ENCODE measurements at places on chromosomes 16 and 17.

- no peak for DNase-seq
Observed at GRCh38 chr17:57133486-57133885, 48.4 kb downstream of the AKAP1 start.

DNA sequence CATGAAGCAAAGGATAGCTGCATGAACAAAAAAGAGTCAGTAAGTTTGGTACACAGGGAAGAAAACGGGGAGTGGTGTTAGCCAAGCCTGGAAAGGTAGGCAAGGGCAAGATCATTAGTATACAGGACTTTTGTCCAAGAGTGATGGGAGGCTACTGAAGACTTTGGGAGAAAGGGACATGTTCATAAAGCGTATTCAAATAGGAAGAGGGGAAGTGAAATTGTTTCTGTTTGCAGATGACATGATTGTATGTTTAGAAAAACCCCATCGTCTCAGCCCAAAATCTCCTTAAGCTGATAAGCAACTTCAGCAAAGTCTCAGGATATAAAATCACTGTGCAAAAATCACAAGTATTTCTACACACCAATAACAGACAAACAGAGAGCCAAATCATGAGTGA lies 19.4 kb downstream of the CDYL2 start:
- DNase-seq = no peak

DNA sequence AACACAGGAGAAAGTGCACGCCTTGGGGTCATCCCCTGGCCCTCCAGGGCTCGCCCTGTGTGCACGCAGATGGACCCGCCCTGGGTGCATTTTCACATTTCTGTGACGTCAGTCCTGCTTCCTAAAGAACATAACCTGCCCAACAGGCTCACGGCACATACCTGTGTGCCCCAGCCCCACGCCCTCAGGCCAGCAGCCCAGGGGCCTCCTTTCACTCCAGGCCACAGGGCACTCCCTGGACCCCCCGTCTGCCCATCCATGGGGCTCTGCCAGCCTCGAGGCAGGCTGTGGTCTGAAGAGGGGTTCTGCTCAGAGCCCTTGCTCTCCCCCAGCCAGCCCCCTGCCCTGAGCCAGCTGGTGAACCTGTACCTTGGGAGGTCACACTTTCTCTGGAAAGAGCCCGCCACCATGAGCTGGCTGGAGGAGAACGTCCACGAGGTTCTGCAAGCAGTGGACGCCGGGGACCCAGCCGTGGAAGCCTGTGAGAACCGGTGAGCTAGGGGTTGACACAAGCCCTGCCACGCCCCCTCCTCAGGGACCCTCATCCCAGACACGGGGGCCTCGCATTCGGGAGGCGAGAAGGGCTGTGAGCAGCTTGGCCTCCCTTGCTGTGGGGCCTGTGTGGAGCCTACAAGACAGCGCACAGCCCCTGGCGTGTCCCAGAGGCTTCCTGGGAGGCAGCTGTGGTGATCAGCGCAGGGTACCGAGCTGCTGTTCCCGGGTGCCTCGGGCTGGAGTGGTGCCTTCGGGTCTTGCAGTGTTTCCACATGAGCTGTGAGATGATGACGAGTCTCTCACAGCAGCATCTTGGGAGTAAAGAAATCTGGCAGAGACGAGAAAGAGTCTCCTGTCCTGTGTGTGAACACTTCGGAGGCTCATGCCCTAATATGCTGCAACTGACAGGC lies 13.8 kb upstream of the MC1R start:
- DNase-seq = no peak

DNA sequence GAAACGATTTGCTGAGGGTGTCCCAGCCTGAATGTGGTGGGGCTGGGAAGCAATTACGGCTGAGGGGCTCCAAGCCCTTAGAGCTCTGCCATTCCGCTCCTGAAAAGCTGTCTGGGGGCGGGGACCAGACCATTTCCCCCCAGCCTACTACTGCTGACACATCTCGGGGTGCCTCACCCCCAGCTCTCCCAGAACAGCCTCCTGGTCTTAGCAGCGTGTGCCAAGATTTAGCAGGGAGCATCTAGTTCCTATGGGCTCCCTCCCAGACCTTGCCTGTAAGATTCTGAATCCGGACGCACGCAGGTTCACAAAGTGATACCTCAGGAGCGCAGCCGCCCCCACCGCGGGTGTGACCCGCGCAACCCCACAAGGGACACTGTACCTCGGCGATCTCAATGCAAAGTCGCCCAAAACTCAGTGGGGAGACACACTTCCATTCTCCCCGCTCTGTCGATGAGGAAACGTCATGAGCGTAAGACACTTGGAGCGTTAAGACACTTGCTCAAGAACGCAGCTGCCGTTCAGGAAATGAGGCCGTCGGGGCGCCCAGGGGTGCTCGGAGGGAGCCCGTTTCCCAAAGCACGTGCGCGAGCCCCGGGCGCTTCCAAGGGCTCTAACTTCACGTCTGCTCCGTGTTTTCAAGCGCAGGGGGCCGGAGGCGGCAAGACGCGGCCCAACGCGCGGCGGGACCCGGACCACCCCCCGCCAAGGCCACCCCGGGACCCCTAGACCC lies 629 bp downstream of the GEMIN4 start:
- DNase-seq = peak; percentile 32

GRCh38 chr17:64653325-64653984 lies 8.7 kb downstream of the SMURF2 start:
- no peak for DNase-seq

DNA sequence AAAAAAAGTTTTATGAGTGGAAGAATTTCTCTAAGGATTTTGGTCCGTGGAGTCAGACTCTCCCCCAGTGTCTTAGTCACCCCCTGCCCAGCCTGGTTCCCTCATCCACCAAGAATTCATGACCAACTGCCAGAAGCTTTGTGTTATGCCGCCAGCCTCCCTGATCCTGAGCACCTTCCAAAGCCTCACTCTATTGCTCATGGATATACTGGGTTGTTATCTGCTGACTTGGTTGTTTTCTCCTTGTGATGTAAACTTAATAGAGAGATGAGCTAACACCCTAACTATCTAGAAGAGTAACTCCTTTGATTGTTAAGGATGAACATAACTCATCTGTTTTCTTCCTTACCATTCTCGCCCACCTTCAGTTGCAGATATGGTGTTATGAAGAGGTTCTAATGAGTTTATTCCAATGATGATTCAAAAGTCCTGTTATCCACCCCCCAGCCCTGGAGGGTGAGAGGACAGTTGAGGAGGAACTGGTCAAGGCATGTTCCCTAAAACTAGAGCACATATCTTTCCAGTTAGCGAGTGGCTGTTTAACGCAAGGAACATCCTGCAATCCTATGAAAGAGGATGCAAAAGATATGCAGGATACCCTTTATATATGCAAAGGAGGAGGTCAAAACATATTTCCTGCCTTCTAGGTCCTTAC lies 1.5 kb upstream of the PSMD3 start:
- no peak for DNase-seq

- no peak for DNase-seq
Observed at GRCh38 chr17:1870592-1870991, 40.8 kb downstream of the RPA1 start.

- no peak for DNase-seq
Observed at GRCh38 chr16:31464781-31465260, 5.5 kb downstream of the ARMC5 start.

GRCh38 chr16:50305441-50306061 lies 39.2 kb downstream of the ADCY7 start:
- DNase-seq = no peak

DNA sequence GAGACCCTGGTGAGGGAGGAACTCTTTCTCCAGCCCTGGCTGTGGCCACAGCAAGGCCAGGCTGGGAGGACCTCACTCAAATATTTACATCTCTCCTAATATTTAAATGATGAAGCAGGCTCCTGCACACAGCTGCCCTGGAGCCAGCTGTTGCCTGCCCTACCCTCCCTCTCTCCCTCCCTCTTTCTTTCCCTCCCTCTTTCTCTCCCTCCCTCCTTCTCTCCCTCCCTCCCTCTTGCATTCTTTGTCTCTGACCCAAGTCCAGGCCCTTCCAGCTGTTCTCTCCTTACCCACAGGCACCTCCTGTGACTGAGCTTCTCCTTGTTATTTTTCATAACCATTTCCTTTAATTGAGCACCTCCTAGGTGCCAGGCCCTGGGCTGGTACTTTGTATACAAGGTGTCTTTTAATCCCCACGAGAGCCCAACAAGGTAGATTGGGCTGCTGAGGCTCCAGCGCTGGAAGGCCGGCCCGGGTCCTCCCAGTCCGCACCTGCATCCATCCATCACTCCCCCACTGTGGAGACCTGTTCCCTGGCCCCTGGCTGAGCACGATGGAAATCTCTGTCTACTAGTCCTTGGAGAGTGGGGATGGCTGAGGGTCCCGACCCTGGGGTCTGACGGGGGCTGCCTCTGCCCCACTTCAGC lies 242.3 kb downstream of the SEC14L1 start:
- DNase-seq = no peak

GRCh38 chr17:39671651-39672521 lies 3.6 kb downstream of the PNMT start:
- DNase-seq = no peak

GRCh38 chr16:56673921-56674320 lies 4.3 kb downstream of the MT1H start:
- no peak for DNase-seq

All from stimulated activated CD8-positive, alpha-beta memory T cell treated with anti-CD3 and anti-CD28 coated beads, Interleukin-15, amount 100 ng/mL, for 4 hours (primary cell).